ENCODE measurements at places on chromosomes 16 and 17.

GRCh38 chr17:37312137-37312923, 63.5 kb upstream of the C17orf78 start:
- DNase-seq, result no peak

GRCh38 chr16:70520612-70521297, 2.6 kb downstream of the COG4 start:
- no peak for DNase-seq

GRCh38 chr17:42559075-42559474, 2.9 kb upstream of the COASY start:
- no peak for DNase-seq

DNA sequence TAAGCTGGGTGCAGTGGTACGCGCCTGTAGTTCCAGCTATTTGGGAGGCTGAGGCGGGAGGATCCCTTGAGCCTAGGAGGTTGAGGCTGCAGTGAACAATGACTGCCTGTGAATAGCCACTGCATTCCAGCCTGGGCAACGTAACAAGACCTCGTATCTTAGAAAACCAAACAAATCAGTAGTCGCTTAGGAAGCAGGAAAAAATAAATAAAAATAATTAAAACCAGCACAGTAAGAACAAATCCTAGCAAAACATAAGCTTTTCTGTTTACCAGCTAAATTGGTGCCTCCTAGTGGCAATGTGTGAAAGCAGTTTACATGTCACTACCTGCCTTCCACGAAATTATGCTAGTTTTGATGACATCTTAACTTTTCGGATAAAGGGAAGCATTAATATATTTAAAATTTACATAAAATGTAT, 1.3 kb downstream of the ARMC5 start:
- peak; percentile 67 for DNase-seq

GRCh38 chr17:65556910-65557348, 4.5 kb downstream of the AXIN2 start:
- no peak for DNase-seq

GRCh38 chr17:76103274-76104139, at the start of gene EXOC7:
Gene EXOC7 (minus strand): TSS chr17:76103787. CDS start chr17:76103692, 95 bp downstream.
- DNase-seq, result peak; percentile 95

GRCh38 chr17:9790889-9791876, at the start of gene DHRS7C:
Gene DHRS7C (minus strand): TSS chr17:9791592. CDS start chr17:9791284, 308 bp downstream.
- DNase-seq, result no peak

GRCh38 chr16:52113533-52114183, 433.3 kb downstream of the TOX3 start:
- no peak for DNase-seq

DNA sequence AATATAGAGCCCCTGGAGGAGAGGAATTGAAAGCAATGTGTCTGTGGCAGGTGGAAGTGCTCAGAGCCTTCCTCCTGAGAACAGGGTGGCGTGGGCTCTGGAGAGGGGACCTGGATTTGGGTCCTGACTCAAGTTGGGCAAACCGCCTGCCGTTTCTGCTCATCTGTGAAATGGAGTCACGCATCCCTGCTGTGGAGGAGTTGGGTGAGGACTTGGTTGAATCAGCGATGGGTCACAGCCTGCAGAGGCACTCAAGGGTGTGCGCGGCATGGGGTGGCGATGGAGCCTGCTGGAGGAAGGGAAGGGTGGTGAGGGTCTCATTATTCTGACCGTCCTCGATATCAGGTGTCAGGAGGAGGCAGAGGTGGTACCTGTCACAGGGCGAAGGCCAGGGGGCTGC, 3.1 kb downstream of the ADAD2 start:
- no peak for DNase-seq

DNA sequence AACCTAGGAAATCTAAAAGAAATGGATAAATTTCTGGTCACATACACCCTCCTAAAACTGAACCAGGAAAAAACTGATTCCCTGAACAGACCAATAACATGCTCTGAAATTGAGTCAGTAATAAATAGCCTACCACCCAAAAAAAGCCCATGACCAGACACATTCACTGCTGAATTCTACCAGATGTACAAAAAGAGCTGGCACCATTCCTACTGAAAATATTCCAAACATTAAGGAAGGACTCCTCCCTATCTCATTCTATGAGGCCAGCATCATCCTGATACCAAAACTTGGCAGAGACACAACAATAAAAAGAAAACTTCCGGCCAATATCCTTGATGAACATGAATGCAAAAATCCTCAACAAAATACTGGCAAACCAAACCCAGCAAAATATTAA, 52.9 kb downstream of the TTC19 start:
- no peak for DNase-seq

DNA sequence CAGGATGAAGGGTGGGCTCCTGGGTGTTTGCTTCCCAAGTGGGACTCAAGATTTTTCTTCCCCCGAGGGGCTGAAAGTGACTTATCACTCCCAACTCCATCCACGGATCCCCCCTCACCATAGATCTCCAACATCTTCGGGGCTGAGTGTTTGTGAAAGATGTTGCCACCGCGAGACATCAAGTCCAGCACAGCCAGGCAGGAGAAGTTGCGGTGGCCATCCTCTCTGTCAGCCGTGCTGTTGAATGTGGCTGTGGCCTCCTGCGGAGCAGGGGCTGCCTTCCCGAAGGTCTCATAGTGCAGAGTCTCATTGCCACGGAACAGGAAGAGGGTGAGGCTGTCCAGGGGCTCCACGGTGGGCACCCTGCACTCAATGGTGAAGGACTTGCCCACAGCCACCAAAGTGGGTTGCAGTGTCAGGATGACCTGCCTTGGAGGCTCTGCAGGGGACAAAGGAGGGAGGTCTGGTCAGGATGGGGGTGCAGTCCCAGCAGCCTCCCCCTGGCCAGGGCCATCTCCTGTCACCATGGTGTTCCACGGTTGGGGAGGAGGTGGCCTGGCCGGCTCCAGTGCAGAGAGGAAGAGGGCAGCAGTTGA, 5.5 kb downstream of the PRR29 start:
- no peak for DNase-seq

- no peak for DNase-seq
Measured at GRCh38 chr16:65657556-65657955, 535.7 kb upstream of the CDH11 start.

GRCh38 chr17:82964851-82965341, 114.5 kb upstream of the METRNL start:
- no peak for DNase-seq

Measured in A549 (cell line).